ENCODE measurements at places on chromosomes 11 and 22.

DNA sequence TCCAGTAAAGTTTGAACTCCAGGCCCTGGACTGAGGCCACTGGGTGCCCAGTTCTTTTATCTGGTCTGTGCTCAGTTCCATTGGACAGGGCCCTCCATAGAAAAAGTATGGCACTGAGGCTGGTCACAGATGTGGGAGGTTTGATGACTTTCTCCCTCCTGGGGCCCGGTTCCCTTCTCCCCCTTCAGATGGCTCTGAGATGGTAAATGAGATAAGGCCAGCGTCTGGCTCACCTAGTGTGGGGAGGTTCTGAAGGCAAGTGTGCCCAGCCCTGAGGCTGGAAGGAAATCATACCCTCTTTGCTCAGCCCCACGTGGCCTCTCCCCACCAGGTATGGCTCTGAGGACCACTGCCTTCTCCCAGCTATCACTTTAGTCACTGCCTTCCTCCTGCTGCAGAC, 1.5 kb upstream of the CLDN5 start:
- DNase-seq = no peak

- no peak for DNase-seq
Observed at GRCh38 chr11:12216041-12216451, 105.7 kb downstream of the MICAL2 start.

DNA sequence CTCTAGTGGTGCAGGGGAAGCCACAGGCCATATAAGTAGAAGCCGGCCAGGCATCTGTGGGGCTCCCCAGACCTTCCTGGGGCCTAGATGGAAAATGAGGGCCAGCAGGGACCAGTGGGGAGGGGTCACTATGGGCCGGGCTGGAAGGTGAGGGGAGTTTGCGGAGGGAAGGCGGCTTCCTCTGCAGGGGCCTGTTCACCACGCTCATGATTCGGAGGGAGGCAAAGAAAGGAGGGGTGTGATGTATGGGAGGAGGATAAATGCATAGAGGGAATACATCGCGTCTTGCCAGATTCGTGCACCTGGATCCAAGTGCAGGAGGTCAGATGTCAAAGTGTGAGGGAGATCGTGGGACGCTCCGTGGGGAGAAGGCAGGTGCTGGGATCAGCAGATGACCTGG, 6.9 kb downstream of the SLC16A8 start:
- DNase-seq = no peak

DNA sequence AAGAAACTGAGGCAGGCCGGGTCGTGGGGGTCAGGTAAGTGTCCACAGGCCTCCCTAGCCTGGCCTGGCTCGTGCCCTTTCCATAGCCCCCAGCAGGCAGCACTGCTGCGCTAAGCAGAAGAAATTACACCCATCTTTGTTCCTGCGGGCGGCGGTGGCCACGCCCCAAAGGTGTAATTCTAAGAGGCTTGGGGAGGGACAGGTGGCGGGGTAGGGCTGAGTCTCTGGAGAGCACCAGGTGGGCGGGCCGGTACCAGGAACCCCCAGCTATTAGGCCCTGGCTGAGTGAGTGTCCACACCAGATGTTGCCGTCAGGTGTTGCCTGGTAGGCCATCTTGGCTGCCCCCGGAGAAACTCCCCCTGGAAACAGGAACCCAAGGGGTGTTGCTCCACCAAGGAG, 12.3 kb upstream of the ARAP1 start:
- no peak for DNase-seq

DNA sequence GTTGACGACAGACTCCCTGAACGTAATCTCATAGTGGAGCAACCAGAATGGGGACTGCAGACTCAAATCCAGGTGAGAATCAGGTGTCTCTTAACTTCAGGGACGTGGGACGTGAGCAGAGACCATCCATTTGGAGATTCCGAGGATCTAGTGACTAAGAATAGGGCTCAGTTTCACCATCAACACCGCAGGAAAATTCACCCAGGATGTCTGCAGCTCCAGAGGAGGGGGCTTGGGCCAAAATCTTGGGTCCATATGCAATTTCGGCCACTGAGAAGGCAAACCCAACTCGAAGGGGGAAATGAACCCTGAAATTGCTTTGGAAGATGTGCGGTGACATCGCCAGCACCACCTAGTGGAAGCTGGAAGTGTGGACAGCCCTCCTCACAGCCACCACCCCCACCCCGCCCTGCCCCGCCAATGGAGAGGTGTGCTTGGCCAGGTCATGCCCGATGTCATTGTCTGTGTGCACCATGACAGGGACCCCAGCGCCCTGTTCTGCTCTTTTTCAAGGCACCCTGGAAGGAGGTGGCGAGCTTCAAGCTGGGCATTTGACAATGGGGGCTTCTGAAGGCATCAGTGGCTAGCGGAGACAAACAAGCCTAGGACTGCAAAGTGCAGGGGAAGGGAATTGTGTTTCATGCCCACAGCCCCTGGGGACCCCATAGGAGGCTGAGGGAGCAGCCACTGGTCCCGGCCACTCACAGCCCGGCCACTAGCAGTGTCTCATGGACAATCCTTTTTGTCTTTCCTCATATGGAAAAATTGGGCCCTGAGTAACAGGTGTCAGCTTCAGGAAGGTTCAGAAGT, 24.8 kb downstream of the APOL1 start:
- peak; percentile 39 for DNase-seq

GRCh38 chr11:74283580-74284180, 27.8 kb downstream of the P4HA3 start:
- DNase-seq = no peak

GRCh38 chr11:79212741-79213190, 228.1 kb downstream of the TENM4 start:
- no peak for DNase-seq

- no peak for DNase-seq
Observed at GRCh38 chr22:30878516-30879414, 89.8 kb downstream of the MORC2 start.

GRCh38 chr11:62680825-62681240, 2.0 kb upstream of the UBXN1 start:
- no peak for DNase-seq

DNA sequence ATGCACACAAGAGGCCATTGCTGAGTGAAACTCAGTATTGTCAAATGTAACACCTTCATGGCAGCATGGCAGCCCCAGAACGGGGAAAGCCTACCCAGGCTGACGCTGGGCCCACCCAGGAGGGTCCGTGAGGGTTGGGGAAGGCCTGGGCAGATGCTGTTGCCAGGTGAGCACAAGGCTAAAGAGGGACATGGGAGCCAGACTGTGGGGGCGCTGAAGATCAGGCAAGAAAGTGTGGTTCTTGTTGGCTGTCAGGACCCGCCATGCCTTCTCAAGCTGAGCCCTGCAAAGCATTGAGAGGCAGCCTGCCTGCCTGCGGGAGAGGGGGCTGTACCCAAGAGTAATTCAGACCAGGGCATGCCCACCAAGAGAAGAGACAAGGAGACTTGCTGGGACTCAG, 85.0 kb upstream of the PITPNB start:
- no peak for DNase-seq

DNA sequence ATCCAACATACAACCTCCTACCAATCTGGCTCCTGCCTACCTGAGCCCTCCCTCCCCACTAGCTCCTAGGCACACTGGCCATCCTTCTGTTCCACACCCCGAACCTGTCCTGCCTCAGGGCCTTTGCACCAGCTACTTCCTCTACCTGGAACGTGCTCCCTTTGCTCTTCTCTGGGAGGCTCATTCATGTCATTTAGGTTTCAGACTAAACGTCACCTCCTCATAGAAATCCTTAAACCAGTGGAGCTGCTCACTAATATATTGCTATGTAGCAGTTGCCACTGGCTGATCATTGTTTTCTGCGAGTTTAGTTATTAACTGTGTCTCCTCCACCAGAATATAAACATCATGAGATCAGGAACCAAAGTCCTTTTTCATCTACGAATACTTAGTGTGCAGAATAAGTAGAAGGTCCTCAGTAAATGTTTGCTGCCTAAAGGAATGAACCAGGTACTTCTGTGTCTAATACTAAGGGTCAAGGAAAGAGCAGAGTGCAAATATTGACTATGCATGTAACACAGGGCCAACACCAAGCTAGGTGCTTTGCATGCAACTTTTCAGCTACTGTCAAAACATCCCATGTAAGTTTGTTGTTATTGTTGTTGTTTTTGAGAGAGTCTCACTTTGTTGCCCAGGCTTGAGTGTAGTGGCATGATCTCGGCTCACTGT, 277.6 kb upstream of the SYN3 start:
- DNase-seq = no peak

GRCh38 chr11:66891851-66892660, 35.2 kb downstream of the LRFN4 start:
- no peak for DNase-seq

DNA sequence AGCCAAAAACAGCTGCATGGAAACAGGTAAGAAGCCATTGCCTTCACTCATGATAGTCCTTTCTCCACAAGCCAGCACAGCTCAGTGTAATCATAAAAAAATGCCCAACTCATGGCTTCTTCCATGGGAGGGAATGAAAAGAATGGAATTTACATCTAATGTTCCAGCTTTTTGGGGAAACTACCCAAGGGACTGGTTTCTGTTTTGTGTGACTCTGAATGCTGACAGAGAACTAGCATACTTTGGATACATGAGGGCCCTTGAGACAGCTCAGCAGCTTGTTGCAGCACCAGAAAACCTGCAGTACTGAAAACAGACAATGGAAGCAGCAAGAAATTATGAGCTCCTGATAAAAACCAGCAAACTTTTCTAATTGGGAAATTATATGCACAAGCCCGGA, 24.2 kb upstream of the HORMAD2 start:
- DNase-seq = no peak

DNA sequence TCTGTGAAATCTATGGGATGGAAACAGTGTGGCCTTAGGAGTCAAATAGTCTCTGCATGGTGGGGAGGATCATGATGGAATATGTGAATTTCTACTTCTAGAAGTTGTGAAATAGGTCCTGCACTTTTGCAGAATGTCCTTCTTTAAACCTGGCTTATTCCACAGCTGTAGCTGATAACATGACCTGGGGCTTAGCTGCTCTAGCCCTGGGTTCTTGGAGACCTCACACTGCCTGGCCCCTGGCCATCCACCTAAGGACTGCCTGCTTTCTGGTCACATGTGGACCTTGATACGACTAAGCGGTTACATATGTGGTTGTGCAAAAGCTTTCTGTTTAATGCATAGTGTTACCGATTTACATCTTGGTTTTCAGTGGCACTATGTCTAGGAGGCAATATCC, 88.2 kb downstream of the SWAP70 start:
- DNase-seq = no peak
